ENCODE measurements at places on chromosomes 4 and X. TPM values are rescaled to one million over a fixed set of nuclear protein-coding genes. Genes with fewer than 3 reads are reported as not detected.

DNA sequence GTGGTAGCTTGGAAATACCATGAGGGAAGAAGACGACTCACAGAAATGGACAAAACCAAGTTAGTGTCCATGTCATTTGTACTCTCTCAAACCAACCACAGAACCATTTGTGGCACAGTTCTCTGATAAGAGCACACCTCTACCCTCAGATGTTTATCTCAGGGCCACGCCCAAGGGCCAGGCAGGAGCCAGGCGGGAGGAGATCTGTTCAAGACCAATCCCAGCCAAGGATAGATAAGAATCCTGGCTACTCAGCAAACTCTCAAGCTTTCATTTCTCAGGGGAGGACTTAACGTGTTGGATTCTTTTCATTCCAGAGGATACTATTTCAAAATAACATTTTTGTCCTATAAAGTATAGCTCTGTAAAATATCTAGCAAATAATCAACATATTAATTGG, 95.0 kb downstream of the NYX start:
- DNase-seq = no peak

GRCh38 chrX:155262970-155263754, 1.1 kb downstream of the RAB39B start:
- DNase-seq = no peak

- no peak for DNase-seq
These were observed 95.6 kb upstream of the TBC1D9 start for GRCh38 chr4:140851804-140852203.

- no peak for DNase-seq
These were observed 72.4 kb downstream of the FBXO8 start for GRCh38 chr4:174210952-174211490.

DNA sequence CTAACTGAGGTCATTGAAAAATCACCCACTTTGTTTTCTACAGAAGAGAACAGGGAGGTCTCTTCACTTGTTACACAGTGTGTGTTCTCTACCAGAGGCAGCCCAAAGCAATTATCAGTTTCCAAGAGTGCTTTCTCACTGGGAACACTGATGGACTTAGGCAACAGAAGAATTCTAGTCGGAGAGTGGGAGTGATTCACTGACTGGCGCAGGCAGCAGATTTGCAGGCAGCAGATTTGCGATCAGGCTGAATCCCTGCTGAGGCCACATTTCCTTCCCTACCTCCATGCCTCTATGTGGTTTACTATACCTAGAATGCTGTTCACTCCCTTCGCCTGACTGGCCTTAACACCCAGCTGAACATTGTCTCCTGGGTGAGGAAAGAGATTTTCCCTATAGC, 6.6 kb downstream of the OCIAD2 start:
- DNase-seq = no peak

- DNase-seq = no peak
These were observed 82.0 kb downstream of the PLS3 start for GRCh38 chrX:115642895-115643530.

DNA sequence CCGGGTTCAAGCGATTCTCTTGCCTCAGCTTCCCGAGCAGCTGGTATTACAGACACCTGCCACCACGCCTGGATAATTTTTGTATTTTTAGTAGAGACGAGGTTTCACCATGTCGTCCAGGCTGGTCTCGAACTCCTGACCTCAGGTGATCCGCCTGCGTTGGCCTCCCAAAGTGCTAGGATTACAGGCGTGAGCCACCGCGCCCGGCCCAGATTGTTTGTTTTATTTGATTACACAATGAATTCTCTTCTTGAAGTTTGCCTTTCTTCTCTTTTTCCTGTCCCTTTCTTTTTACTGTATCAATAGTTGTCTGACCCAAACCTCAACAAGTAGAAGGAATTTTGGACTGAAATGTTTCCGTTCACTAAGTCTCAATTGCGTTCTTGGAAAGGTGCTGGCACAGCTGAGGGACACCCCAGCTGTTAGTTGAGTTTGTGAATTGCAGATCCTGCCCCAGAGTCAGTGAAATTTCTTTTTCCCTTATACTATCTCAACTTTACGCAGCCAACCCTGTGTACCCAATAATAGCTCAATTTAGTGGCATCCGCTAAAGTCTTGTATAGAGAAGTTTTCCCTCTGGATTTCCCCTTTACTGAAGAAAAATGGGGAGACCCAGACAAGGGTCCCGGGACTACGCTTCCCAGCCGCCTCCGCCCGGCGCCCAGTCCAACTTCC, 639 bp upstream of the MTM1 start:
- no peak for DNase-seq

GRCh38 chrX:10110316-10110935, 46.3 kb upstream of the CLCN4 start:
- DNase-seq = no peak

- DNase-seq = no peak
These were observed 40.8 kb upstream of the NUDT6 start for GRCh38 chr4:122963216-122963615.

- DNase-seq = no peak
These were observed 1682.7 kb upstream of the PCDH7 start for GRCh38 chr4:29037501-29037900.

DNA sequence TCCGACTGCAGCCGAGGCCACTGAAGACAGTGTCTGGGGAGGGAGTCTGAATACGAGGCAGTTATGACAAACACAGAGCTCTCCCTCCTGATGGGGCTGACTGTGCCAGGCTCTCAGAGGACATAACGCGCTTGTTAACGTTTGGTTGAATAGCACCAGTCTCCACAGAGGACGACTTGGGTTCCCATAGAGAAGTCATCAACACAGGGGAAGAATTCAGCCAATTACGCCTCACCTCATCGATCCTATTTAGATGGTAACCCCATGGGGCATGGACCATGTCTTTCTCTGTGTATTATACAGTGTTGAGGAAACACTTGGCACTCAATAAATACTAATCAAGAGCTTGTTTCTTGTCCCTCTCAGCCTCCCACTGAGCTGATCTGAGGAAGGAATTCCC, 642.6 kb upstream of the LCORL start:
- DNase-seq = no peak

DNA sequence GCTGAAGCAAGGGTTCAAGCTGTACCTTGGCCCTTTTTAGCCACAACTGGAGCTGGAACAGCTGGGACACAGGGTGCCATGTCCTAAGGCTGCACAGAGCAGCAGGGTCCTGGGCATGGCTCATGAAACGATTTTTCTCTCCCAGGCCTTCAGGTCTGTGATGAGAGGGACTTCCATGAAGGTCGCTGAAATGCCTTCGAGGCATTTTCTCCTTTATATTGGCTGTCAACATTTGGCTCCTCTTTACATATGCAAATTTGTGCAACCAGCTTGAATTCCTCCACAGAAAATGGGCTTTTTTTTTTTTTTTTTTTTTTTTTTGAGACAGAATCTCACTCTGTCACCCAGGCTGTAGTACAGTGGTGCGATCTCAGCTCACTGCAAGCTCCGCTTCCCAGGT, 430.8 kb downstream of the PCDH11X start:
- no peak for DNase-seq

DNA sequence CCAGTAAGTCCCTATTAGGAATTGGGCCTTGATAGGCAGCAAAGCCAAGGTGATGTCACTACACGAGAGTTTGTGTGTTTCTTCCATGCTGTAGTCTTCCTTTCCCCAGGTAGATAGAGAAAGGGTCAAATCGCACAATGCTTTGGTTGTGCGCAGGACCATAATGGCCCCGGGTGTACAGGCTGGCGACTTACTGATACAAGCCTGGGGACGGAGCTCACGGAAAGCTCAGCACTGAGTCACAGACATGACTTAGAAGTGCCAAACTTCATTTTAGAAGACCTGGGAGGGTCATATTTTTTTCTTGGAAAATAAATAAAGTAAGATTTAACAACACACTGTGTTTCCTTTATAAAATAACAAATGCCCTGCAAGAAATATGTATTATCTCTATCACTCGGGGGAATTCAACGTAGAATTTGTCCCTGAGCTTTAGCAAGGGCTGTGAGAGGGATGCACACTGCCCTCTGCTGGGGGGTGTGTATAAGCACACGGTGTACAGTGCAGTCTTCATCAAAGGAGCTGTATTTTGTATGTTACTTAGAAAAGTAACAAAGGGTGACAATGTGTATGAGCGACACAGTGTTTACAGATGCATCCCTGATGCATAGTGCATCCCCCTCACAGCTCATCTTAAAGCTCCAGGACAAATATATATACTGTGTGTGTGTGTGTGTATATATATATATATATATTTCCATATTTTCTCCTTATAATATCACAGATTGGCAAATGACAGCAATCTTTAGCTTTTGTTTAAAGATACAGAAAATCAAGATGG, 254.5 kb upstream of the VEGFC start:
- DNase-seq = no peak

DNA sequence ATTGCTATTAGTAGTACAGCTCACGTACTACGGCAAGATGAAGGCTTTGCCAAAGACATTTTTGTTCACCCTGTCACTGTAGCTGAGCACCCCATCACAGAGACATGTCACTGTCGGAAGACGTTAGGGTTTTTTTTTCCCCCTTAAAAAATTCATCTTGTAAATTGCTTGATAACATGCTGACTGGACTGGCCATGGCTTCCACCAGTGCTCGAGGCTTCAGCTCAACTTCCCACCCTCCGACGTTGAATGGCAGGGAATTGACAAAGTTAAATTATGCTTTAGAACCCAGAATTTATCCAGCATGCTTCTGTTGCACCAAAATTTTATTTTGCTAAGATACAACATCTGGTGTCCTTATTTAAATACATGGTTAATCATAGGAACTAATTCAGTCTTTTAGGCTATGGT, 707 bp upstream of the OTUD4 start:
- DNase-seq = no peak

DNA sequence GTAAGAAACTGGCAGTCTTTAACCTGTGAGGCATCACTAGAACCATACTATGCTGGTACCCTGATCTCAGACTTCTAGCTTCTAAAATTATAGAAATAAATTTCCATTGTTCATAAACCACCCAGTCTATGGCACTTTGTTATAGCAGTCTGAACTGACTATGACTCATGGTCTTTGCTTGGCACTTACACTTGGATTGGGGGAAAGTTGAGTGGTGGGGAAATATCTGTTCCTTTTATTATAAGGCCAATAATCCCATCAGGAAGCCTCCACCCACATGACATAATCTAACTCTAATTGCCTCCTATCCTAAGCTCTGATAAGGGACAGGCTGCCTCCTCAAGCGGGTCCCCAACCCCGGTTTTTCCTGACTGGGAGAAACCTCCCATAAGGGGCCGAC, 61.4 kb upstream of the PACRGL start:
- DNase-seq = no peak

GRCh38 chr4:58514299-58514698, 1404.1 kb upstream of the IGFBP7 start:
- no peak for DNase-seq

COL25A1 gene
- 0.35 TPM for total RNA-seq

RTL9 gene
- not detected for total RNA-seq

NXF2 gene
- 0.35 TPM for total RNA-seq

MAGEA1 gene
- not detected for total RNA-seq

PRDM5 gene
- 14.8 TPM for total RNA-seq

ARAP2 gene
- total RNA-seq = 74.5 TPM

MAGEB10 gene
- total RNA-seq = not detected
